Activated CD4-positive, alpha-beta T cell treated with anti-CD3 and anti-CD28 coated beads, Interleukin-2, amount 10 ng/mL, durations not matched to agents 7 days and 5 days (primary cell): ENCODE measurements at places on chromosomes 2 and 18. TPM values are rescaled to one million over a fixed set of nuclear protein-coding genes. Genes with fewer than 3 reads are reported as not detected.

DNA sequence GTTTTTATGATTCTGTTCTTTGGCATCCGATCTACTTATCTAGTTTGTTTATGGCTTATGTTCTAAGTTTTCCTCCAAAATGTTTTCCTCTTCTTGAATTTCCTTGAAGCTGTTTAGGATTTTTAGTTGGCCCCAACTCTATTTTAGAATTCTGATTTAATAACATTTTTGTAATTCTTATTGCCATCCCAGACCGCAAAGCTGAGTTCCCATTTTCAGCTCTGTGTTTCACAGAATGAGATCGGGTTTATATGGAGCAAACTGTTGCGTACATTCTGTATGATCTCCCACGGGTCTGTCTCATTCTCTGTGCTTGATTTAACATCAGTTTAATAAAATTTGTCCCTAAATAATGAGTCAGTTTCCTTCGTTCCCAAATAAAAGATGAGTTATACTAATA lies 59.3 kb downstream of the DPP4 start:
- peak overlapping the region; percentile 88 for H3K27ac ChIP-seq
- peaks cover 76% of the 10 kb centered on the region for H3K4me1 ChIP-seq
- no peak overlapping the region for H3K4me3 ChIP-seq
- peaks cover 90% of the 10 kb centered on the region for H3K36me3 ChIP-seq

DNA sequence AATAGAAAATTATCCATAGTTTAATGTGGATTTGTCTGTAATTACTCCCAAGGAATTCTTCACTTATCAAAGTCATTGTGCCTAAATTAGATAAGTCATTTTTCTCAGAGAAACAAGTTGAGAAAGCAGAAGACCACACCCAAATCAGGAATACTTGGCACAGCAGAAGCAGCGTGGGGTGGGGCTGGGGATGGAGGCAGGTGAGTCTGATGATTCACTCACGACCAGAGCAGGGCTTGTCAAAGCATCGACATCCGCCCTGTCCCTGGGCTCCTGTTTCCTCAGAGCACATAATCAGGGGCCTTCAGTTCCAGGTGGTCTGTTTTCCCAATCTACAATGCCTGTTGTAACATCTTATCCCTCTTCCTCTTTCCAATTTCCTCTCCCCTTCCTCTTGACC lies 31.5 kb upstream of the COLEC12 start:
- H3K36me3 ChIP-seq: no peaks in the 10 kb centered on the region
- no peaks in the 10 kb centered on the region for H3K27me3 ChIP-seq
- DNase-seq: no peak
- no peak overlapping the region for H3K4me3 ChIP-seq
- no peak overlapping the region for H3K27ac ChIP-seq
- no peaks in the 10 kb centered on the region for H3K4me1 ChIP-seq

DNA sequence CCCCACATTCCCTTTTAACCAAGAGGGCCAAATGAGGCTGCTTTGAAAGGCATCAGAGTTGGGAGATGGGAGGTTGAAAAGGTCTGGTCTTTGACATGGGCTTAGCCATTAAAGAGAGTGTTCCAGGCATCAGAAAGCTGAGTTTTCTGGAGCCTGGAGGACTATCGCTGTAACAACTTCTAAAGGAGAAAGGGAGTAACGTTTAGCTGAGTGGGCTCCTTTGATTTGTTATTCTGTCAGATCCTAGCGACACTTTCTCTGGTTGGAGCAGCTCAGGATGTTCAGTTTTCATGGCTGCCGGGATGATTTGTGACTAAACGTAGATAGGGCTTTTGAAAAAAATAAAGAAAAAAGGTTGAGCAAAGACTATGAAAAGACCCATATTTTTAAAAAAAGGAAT lies 346.6 kb downstream of the THSD7B start:
- no peak overlapping the region for H3K4me3 ChIP-seq
- no peak for DNase-seq
- H3K36me3 ChIP-seq: no peaks in the 10 kb centered on the region
- H3K4me1 ChIP-seq: no peaks in the 10 kb centered on the region

DNA sequence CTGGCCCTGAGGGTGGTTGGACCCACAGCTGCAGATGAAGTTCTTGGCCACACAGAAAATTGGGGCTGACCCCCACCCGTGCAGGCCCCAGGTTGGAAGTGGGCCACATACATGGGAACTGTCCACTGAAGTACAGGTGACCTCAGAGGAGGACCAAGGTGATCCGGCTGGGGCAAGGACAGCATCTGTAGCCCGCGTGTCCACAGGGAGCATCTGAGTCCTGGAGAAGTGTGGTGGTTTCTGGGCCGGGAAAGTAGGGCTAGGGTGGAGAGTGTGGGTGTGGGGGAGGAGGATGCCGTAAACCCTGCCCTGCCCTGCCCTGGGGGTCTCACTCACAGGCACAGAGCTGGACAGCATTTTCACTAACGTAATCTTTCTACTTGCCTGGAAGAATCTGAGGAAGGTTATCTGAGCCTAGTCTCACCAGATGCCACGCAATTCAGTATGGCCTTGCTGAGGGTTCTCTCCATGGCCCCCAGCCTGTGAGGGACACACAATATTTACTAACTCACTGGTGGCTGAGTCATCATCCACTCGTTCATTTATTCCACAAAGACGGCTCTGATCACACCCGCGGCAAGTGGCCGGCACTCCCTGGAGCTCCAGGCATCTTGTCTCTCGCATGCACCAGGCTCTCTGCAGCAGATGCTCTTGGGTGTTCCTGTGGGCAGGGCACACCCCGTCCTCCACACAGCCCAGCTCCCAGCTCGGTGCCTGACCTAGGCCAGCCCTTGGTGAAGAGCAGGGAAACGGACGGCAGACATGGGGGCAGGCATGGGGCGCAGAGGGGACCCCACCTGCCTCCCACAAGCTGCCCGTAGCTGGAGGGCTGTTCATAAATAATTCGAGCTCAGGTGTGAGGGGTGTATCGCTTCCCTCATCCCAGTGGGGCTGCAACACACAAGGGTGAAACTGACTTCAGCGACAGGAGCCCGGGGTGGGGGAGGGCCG lies 51.2 kb downstream of the INHBB start:
- H3K27ac ChIP-seq: no peak overlapping the region
- no peak for DNase-seq
- H3K27me3 ChIP-seq: no peaks in the 10 kb centered on the region

GRCh38 chr2:32358111-32358482 lies 1.3 kb downstream of the BIRC6 start:
- peaks cover 33% of the 10 kb centered on the region for H3K36me3 ChIP-seq
- peak overlapping the region; percentile 98 for H3K27ac ChIP-seq
- no peaks in the 10 kb centered on the region for H3K27me3 ChIP-seq
- H3K4me1 ChIP-seq: peaks cover 37% of the 10 kb centered on the region
- peak; percentile 13 for DNase-seq

DNA sequence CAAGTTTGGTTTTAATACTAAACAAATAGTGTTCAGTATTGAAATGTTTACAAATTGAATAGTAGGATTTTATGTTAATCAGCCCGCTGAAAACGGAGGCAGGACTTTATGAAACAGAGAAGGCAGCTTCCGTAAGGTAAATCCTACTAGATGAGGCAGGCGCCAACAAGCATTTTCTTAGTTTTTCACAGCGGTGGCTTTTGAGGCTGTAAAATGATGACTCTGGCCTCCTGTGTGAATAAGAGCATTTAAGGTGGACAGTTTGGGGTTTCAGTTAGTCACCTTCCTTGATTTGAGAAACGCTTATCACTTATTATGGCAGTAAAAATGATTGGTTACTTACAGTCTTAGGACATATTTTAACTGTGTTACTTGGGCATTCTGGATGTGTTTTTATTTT lies 212.9 kb downstream of the PTGR3 start:
- no peak for DNase-seq
- no peaks in the 10 kb centered on the region for H3K27me3 ChIP-seq
- H3K4me3 ChIP-seq: no peak overlapping the region
- peak overlapping the region; percentile 21 for H3K27ac ChIP-seq
- H3K36me3 ChIP-seq: peaks cover 3% of the 10 kb centered on the region

DNA sequence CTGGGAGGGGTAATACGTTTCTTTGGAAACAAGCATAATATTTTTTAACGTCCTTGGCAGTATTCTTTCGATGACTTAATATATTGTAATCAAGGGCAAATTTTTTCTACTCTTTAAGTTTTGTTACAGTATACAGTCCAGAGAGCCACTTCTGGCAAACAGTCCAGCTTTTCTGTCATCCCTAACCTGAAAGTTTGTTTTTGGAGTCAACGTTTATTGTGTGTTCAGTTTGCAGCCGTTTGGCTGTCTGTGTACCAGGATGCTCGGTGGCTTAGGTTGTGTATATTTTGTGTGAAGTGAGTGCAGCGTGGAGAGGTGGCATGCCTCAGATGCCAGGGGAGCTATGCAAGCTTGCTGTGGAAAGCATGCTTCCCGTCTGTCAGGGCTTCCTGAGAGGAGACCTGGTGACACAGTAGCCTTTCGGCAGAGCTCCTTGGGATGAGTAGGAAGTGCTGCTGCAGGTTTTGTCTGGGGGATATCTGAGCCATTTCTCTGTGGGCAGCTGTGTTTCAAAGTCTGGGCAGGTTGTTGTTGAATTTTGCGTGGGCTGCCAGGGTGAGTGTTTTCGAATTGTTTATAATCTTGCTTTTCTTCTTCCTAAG lies 14.7 kb downstream of the MAP3K20 start:
- DNase-seq: no peak
- no peak overlapping the region for H3K4me3 ChIP-seq
- peaks cover 5% of the 10 kb centered on the region for H3K36me3 ChIP-seq
- no peak overlapping the region for H3K27ac ChIP-seq
- H3K4me1 ChIP-seq: no peaks in the 10 kb centered on the region

DNA sequence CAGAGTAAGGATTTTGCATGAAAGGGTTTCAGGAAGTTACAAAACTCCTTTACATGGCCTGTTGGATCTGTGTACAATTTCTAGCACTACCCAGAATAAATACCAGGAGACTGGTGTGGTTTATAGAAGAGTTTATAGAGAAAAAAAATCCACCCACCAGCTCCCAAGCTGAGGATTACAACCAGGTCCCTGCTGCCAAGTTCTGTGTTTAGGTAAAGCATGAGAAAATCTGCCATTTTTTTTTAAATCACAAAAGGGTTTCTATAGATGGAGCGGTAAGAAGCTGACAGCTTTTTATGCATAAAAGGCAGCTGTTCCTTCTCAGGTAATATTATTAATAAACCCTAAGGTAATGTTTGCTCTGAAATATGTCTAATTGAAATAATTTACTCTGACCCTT lies 545.4 kb upstream of the ZEB2 start:
- H3K36me3 ChIP-seq: no peaks in the 10 kb centered on the region
- H3K4me1 ChIP-seq: no peaks in the 10 kb centered on the region
- H3K27me3 ChIP-seq: peaks cover 2% of the 10 kb centered on the region
- H3K4me3 ChIP-seq: no peak overlapping the region
- H3K27ac ChIP-seq: no peak overlapping the region
- DNase-seq: no peak

Gene HOXD12
- total RNA-seq: not detected

Gene GALR1
- not detected for total RNA-seq

Gene GPD2
- 17.3 TPM for total RNA-seq

Gene PAPOLG
- total RNA-seq: 20.7 TPM

Gene NPAS2
- 5.6 TPM for total RNA-seq

Gene RIT2
- total RNA-seq: not detected

Gene INPP5D
- total RNA-seq: 138 TPM

Gene CNGA3
- not detected for total RNA-seq
